ENCODE measurements at places on chromosomes 3 and 15.

GRCh38 chr3:139524841-139525636 lies 14.5 kb downstream of the RBP1 start:
- no peak for DNase-seq

DNA sequence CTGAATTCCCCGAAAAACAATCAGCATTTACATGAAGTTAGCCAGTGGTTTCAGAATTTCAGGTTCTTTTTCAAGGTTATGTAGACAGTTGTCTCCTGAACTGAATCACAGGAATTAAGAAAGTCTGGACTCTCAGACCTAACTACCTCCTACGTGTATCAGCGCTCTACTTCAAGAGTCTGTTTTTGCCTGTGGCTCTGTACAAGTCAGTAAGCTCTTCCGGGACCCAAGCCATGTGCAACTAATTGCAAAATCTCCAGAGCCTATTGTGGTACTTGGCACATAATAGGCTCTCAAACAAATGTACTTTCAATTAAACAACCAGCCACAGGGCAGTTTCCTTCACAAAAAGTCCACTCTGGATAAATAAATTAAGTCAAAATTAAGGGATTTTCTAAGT lies 414.2 kb downstream of the PDCD6IP start:
- no peak for DNase-seq

GRCh38 chr3:130702985-130703384 lies 43.6 kb downstream of the PIK3R4 start:
- DNase-seq = no peak

GRCh38 chr3:37163262-37164015 lies 10.9 kb downstream of the LRRFIP2 start:
- DNase-seq = no peak

GRCh38 chr3:71456156-71456555 lies 127.4 kb downstream of the FOXP1 start:
- DNase-seq = no peak

GRCh38 chr3:38157117-38157516 lies 8.2 kb upstream of the OXSR1 start:
- DNase-seq = no peak

DNA sequence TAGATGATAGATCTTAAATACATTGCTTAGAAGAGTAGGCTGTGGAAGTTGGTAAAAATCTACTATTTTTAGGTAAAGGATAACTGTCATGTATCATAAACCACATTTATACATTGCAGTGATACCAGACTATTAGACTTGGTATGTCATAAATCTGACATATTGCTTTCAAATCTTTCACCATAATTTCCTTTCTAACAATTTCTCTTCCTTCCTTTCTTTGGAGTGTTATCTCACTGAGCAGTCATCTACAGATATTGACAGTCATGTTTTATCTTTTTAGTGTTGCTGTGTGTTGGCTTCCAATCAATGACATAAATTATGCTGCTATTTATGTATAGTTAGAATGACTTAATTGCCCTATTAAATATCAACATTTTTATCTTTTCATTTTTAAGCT lies 588.7 kb downstream of the TUSC7 start:
- no peak for DNase-seq
